ENCODE measurements at places on chromosomes 3 and 15. TPM values are rescaled to one million over a fixed set of nuclear protein-coding genes. Genes with fewer than 3 reads are reported as not detected.

DNA sequence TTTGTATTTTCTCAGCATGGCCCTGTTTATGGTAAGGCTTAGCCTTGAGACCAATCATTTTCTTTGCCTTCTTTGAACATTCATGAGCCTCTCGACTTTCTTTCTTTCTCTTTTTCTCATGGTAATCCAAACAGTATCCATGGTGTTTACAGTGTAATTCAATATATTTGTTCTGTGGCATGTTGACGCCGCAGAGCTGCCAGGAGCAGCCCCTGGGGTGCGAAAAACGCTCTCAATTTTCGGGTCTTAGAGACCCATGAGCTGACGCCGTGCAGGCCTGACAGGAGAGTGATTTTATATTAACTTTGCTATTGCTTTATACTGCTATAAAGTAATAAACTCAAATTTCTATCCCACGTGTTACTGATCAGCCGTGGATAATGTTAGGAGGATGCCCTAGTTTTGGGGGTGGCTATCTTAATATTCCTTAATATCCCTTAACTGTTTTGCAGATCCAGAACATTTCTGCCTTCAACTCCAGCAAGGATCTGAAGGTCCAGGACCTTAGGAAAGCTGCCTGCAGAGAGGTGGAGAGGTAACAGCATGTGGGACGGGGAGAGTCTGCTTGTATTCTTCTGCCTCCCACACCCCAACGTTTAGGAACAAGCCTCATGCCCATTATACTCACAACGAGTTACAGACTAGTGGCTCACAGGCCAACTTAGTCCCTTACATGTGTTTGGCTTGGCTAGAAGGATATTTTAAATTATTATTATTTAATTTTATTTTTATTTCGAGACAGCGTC lies 29.3 kb upstream of the MYO1E start:
- no peaks in the 10 kb centered on the region for H3K36me3 ChIP-seq
- DNase-seq: no peak
- no peaks in the 10 kb centered on the region for H3K4me1 ChIP-seq
- H3K4me3 ChIP-seq: no peak overlapping the region

SAXO2 gene
- 0.67 TPM for total RNA-seq

DNA sequence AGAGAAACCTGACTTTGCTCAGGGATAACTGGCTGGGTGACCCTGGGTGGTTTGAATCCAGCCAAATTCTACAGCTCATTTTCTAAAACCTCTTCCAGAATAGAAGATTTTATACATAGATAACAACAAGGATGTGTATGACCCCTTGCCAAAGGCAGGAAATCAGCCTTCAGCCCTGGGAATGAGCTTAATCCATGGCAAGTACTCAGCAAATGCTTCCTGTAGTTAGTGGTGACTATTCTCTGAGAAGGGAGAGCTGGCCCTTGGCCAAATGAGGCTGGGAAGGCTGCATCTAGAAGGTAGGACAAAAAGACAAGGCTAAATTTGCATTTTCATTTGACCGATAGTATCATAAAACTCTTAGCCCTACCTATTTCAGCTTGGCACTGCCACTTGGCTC lies 4.6 kb upstream of the HACD3 start:
- DNase-seq: peak; percentile 59
- peaks cover 15% of the 10 kb centered on the region for H3K4me1 ChIP-seq
- no peaks in the 10 kb centered on the region for H3K36me3 ChIP-seq
- H3K27me3 ChIP-seq: no peaks in the 10 kb centered on the region
- H3K27ac ChIP-seq: no peak overlapping the region

DNA sequence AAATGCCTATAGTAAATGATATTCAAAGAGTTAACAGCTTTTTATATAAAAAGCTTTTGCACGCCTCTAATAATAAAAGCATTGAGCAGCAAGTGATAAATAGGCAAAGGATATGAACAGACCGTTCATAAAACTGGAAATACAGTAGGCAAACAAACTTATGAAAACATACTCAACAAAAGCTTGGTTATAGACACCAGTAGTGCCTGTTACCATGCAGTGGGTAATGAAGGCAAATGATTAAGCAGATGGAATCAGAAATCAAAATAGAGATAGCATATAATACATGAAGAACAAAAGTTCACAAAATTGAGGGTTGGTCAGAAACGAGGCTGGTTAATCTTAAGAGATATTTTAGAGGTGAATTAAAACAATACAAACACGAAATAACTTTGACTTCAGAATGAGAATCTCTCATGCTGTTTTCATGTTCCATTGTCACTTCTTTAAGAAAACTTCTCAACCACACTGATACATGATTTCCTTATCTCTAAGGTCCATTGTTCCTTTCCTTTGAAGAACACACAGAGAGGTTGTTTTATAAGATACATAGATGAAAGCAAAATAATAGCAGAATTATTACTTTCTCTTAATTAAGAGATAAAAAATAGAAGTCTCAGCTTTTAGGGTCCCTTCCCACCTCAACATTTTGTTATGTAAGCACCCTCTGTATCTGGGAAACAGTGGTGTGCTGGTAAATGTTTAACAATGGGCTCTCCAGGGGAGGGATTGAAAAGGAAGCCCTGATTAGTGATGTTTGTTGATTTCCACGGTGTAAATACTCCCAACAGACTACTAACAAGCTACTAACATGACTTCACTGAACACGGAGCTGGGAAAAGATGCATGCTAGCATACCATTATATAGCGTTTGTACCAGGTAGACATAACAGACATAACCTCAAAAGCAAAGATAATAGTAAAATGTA lies 12.6 kb downstream of the RASGRP1 start:
- H3K27me3 ChIP-seq: peaks cover 44% of the 10 kb centered on the region
- H3K36me3 ChIP-seq: no peaks in the 10 kb centered on the region
- no peak for DNase-seq
- H3K4me3 ChIP-seq: no peak overlapping the region

DNA sequence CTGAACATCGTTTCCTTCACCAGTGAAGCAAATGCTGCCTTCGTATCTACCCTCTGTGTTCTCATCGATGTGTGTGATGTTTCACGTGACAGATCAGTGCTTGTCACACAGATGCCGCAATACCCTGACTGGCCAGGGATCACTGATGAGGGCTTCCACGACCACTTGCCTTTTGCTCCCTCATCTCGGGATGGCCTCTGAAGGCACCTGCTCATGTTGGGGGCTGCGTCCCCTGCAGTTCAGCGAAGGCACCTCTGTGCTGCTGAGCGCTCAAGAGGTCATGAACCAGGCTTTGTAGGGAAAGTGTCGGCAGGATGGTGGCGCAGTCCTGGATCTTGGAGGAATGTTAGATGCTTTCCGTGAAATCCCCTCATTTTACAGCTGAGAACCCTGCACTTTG lies 79.2 kb upstream of the KLF13 start:
- H3K4me3 ChIP-seq: no peak overlapping the region
- no peak for DNase-seq
- H3K4me1 ChIP-seq: no peaks in the 10 kb centered on the region

GRCh38 chr15:65069179-65069578 lies 1.4 kb upstream of the RASL12 start:
- no peaks in the 10 kb centered on the region for H3K4me1 ChIP-seq
- H3K36me3 ChIP-seq: no peaks in the 10 kb centered on the region
- no peak for DNase-seq
- H3K27ac ChIP-seq: no peak overlapping the region
- H3K4me3 ChIP-seq: no peak overlapping the region
- peaks cover 31% of the 10 kb centered on the region for H3K27me3 ChIP-seq

CFAP100 gene
- total RNA-seq: not detected

CP gene
- total RNA-seq: not detected

DNA sequence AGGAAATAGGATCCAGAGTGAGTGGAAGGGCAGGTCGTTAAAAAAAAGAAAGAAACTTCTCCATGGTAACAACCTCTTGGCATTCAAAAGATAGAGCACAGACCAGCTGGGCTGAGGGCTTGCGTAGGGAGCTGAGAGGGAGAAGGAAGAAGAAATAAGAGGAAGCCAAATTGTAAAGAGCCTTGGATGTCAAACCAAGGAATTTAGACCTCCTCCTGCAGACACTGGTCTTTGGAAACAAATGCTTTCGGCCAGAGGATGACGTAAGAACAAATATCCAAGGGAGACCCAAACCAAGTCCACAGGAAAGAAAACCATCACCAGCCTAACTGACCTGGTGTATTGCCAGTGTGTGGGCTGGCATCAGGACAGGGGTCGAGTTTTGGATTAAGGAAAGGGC lies 155.2 kb downstream of the UACA start:
- no peak overlapping the region for H3K27ac ChIP-seq
- no peaks in the 10 kb centered on the region for H3K27me3 ChIP-seq
- H3K4me3 ChIP-seq: no peak overlapping the region
- H3K4me1 ChIP-seq: peaks cover 15% of the 10 kb centered on the region
- no peaks in the 10 kb centered on the region for H3K36me3 ChIP-seq

CHRM5 gene
- total RNA-seq: not detected
